RPMI7951 (cell line): ENCODE measurements at places on chromosomes 16 and 17. TPM values are rescaled to one million over a fixed set of nuclear protein-coding genes. Genes with fewer than 3 reads are reported as not detected.

Gene CCL4
- not detected in 2 replicates for total RNA-seq

DNA sequence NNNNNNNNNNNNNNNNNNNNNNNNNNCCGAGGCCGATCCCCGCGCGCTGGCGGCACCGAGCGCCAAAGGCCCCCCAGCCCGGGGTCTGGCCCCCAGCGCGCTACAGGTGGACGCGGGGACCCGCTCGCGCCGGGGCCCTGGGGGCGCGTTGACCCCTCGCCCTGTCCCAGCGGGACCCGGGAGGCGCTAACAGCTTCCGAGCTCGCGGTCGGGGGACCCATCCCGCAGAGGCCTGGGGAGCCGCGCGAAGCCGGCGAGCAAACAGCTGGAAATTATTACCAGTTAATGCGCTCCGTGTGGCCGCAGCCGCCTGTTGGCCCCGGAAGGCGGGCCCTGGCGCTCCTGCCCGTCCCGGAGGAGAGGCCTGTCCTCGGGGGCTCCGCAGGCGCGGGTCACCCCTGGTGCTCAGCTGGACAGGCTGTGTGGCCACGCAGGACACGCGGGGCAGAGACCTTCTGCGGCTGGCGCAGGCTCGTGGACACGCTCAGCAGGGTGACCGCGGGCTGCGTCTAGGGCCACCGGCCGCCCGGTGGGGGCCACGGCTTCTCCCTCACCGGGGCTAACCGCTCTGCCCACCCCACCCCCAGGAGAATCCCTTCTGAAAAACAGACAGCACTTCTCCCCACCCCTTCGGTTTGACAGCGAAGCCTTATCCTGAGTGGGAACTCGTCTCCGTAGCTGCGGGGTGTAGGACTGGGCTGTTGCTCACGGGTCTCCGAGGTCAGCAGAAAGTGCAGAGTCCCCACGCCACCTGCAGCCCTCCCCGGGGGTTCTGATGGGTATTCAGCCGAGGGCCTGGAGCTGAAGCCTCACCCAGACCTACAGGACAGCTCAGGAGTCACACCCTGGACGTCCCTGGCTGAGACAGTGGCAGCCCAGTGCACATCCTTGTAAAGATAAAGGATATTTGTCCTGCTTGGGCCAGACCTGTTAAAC is 138.7 kb upstream of the RPH3AL start:
- peak; percentile 79 for DNase-seq

Gene C17orf50
- total RNA-seq: not detected in 2 replicates

DNA sequence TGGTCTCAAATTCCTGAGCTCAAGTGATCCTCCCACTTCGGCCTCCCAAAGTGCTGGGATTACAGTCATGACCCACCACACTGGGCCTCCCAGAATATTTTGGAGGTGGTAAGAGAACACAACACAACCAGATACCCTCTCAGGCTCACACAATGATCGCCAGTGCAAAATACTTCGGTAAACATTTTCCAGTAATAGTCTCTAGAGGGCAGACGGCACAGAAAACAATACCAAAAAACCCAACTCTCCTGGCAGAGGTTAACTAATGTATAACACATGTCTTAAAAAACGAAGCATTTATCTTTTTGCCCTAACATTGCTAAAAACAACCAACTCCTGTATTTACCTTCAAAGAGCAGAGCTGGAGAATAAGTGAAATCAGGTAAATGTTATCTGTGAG is 10.5 kb downstream of the NUFIP2 start:
- DNase-seq: peak; percentile 18

GRCh38 chr17:3800362-3801271 is at the start of gene ITGAE:
TSS of gene ITGAE (minus strand) at chr17:3801188. CDS start at chr17:3801144, 44 bp downstream.
- DNase-seq: no peak

Gene METTL16
- 19.1 and 23.3 TPM in 2 replicates for total RNA-seq

- no peak for DNase-seq
Measured at GRCh38 chr16:30551781-30552180, 6.4 kb downstream of the ZNF764 start.

DNA sequence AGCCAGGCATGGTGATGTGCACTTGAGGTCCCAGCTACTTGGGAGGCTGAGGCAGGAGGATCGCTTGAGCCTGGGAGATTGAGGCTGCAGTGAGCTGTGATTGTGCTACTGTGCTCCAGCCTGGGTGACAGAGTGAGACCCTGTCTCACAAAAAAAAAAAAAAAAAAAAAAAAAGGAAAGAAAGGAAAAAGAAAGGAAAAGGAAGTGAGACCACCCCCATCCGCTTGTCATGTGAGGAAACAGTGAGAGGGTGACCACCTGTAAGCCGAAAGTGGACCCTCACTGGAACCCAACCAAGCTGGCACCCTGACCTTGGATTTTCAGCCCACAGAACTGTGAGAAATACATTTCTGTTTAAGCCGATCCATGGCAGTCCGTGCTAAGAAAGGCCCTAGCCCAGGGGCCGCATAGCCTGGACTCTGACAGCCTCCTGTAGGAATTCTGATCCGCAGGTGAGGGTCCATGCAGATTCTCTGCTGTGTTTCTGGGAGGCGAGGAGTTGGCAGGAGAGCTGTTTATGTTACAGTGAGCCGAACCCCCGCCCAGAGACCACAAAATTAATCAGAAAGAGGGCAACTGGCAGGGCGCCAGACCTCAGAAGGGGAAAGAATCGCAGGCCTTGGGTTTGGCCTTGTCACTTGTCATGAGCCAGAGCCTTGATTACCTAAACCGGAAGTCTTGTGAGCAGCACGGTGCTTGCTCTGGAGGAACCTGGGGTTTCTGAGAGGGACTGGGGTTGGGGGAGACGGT is 945 bp downstream of the SGSH start:
- peak; percentile 86 for DNase-seq

Gene NGFR
- 6.4 and 10.1 TPM in 2 replicates for total RNA-seq

Gene HSPB9
- not detected in 2 replicates for total RNA-seq

DNA sequence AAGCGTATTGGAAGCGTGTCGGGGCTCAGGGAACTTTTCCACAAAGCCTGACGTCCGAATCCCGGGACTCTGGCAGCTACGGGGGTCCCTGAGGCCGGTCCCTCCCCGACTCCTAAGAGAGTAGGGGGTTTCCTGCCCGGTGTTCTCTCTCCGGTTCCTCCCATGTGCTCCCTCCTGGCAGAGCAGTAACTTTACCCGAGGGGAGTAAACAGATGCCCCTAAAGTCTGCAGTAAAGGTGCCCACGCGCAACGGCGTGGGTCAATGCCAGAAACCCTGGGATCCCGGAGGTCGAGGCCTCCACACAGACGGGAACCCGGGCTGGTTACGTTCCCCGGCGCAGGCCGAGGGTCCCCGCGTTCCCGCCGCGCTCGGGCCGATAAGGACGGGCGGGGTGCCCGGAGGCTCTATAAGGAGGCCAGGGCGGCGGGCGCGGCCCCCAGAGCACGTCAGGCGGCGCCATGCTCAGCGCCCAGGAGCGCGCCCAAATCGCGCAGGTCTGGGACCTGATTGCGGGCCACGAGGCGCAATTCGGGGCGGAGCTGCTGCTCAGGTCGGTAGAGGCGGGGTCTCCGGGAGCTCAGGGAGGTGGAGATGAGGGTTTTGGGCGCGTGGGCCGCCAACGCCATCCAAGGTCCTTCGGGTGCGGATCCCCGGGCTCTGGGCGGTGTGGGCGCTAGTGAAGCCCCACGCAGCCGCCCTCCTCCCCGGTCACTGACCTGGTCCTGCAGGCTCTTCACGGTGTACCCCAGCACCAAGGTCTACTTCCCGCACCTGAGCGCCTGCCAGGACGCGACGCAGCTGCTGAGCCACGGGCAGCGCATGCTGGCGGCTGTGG is at the start of gene HBM:
Gene HBM (plus strand): TSS at position 440 of the 836 bp plus-strand sequence. CDS start 20 bp downstream, at position 460.
- DNase-seq: no peak

GRCh38 chr17:69714669-69715068 is 300.2 kb downstream of the MAP2K6 start:
- no peak for DNase-seq

Gene CAPNS2
- 0.20 and 0.60 TPM in 2 replicates for total RNA-seq

DNA sequence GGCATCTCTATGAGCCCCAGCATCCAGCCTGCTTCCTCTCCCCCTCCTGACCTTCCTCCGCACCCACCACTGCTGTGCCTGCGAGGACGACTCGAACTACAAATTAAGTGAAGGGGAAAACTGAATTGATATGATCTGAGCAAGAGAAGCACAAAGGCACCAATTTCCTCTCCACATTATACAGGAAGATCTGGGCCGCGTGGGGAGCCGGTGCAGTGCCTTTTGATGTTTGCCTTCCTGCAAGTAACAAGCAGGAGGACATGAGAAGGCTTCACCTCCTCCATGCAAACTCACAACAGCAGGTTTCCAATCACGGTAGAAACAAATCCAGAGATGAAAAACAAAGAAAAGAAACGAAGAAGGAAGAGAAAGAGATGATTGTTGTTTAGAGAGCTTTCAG is 57.8 kb upstream of the MMP2 start:
- DNase-seq: no peak

DNA sequence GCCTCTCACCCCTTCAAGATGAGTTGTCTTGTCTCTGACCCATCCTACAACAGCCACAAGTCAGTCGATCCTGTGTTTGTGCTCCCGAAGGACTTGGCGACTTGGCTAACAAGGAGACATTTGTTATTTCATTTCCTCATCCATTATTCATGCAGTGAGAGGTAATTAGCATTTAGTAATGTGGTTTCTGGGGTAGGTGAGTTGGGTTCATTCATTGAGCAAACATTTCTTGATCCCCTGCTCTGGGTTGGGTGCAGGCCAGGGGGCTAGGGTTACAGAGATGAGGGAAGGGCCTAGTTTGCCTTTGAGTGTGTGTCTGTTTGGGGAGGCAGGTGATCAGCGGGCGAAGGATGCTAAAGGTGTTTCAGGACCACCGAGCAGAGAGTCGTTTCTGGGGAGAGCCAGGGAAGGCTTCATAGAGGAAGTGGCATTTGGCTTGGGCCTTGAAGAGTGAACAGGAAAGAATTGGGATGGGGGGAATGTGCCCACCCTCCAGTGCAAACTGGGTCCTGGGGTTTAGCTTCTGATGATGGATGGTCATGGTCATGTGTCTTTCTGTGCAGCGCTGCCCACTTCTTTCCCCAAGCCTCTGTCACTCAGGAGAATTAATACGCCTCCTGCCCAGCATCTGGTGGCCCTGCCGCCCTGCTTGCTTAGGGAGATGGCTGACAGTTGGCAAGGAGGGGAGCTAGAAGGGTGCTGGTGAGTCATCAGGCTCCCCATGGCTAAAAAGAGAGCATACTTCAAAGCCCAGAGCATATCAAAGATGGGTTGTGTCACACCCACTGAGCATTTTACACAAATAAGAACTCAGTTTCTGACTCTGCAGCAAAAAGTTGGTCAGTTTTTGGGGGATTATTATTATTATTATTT is 38.5 kb downstream of the MSI2 start:
- peak; percentile 86 for DNase-seq

Gene KRTAP4-1
- not detected in 2 replicates for total RNA-seq

DNA sequence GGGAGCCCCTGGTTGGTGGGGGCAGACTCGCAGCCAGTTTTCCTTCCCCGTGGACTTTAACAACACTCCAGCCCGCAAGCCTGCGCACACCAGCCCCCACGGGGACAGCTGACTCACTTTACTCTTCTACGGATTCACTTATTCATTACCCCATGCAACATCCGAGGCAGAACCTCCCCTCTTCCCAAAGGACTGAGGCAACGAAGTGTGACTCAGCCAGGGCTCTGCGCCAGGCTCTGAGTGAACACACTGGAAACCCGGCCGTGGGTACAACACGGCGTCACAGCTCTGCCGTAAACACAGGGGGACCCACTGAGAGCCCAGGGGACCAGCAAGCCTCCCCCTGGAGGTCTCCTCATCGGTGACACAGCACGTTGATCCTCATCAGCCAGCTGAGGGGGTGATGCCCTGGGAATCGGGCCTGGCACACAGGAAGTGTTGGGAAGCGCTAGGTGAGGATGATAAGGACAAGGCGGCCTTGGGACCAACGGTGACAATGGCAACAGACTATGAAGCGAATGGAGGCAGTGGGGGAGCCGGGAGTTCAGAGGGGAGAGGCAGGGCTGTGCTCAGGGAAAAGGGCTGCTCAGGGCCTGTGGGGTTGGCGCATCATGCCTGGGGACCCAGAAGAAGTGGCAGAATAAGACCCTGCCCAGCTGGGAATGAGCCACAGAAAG is 14.6 kb downstream of the COTL1 start:
- DNase-seq: peak; percentile 95
